Dermis blood vessel endothelial cell (primary cell): ENCODE measurements at places on chromosomes 13 and 19.
A peak's percentile ranks its signal among the peaks of the same experiment; 100 is the strongest.

DNA sequence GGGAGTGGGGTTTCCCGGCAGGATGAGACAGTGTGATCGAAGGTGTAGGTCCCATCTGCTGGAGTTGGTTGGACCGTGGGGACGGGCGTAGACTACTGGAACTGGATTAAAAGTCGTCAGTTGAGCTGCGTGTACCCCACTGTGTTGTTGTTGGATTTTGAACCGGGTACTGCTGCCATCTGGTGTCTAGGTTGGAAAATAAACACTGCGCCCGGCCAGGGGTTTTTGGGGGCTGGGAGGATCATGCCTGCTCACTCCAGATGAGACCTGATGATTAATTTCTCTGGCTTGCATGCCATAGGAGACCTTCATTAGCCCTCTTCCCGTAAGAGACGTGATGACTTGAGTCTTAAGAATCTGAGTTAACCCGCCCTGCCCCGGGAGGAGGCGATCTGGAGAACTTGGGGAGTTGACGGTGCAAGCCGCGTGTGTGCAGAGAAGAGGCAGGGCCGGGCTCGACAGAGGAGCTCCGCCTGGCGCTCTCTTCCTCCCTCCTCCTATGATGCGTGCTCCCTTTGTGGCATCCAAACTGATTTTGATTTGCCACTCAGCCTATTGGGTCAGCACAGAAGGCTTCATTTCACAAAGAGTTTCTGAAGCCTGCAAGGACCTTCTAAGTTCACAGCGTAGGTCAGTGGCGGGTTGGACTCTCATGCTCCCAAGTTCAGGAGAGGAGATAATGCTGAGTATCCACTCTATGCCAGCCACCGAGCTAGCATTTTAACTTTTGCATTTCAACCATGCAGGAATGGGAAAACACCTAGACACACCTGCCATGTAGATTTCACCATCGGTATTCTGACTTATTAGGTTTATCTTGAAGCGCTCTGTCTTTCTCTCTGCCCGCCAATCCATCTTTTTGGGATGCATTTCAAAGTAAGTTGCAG lies 2.7 kb downstream of the UHRF1 start:
- DNase-seq: peak; percentile 90

DNA sequence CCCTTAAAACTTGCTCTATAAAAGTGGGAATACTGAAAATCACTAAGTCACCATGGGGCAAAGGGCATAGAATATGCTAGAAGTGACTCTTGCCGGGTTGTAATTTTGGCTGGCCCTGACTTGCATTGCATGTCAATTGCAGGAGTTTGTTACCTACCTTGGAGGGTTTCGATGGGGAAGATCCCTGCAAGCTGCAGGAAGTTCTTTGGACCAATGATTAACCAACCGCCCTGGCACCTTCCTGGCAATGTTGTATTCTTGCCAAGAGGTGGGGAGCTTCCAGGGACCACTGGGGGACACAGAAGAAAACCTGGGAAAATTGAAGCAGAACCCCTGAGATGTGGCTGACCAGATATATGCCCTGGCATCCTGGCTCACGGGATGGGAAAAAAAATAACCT lies 235.8 kb downstream of the B3GLCT start:
- no peak for DNase-seq

GRCh38 chr19:45901912-45902650 lies at the start of gene MYPOP:
Gene MYPOP (minus strand): TSS chr19:45902613. CDS start chr19:45901773, 840 bp downstream.
- peak; percentile 14 for DNase-seq

GRCh38 chr19:13681509-13681908 lies 82.8 kb upstream of the MRI1 start:
- no peak for DNase-seq

- DNase-seq: peak; percentile 28
Measured at GRCh38 chr13:107441279-107441678, 774.1 kb downstream of the LIG4 start.

DNA sequence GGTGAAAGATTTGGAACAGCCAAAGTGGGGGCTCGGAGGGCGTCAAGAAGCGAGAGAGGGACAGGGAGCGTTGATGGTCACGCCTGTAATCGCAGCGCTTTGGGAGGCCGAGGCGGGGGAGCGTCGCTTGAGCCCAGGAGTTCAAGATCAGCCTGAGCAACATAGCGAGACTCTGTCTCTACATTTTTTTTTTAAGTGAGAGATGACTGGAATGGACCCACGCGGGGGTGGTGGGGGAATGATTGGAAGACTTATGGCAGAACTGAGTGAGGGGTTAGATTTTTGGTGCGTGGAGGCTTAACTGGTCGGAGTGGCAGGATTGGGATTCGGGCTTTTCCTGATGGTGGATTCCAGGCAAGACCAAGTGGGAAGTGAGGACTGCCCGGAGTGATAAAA lies 725 bp downstream of the PSMD8 start:
- DNase-seq: no peak

- no peak for DNase-seq
Measured at GRCh38 chr13:46530084-46530935, 22.7 kb upstream of the LRCH1 start.

DNA sequence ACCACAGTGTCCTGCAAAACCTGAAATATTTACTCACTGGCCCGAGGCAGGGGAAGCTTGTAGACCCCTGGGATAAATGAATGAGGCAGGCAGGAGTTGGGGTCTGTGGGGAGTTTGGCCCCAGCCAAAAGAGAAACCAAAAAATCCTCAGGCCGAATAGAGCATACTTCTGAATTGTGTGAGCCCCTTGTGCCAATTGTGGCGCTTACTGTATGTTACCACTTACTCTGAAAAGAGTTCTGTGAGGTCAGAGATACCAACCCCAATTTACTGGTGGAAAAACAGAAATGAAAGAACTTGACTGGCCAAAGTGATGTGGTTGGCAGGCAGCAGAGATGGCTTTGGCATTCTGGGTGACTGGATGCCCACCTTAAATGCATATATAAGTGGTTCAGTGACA lies 6.9 kb downstream of the CARM1 start:
- DNase-seq: no peak

GRCh38 chr19:47749326-47749725 lies 4.0 kb downstream of the NOP53 start:
- DNase-seq: no peak

- peak; percentile 75 for DNase-seq
Measured at GRCh38 chr19:982567-983170, 1.5 kb upstream of the WDR18 start.

DNA sequence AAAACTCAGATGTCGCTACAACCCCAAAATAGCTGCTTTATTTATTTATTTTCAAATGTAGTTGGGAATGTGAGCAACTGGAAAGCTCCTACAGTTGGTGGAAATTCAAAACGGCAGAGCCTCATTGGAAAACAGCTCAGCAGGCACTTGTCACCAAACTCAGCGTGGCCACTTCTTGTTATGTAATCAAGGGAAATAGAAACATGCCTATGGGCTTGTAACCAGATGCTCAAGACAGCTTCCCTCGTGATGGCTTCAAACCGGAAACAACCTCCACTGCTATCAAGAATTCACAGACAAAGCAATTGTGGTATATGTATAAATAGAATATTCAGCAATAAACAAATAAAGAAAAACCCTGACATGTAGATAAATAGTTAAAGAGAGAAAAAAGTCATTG lies 627.8 kb upstream of the SLC10A2 start:
- no peak for DNase-seq

DNA sequence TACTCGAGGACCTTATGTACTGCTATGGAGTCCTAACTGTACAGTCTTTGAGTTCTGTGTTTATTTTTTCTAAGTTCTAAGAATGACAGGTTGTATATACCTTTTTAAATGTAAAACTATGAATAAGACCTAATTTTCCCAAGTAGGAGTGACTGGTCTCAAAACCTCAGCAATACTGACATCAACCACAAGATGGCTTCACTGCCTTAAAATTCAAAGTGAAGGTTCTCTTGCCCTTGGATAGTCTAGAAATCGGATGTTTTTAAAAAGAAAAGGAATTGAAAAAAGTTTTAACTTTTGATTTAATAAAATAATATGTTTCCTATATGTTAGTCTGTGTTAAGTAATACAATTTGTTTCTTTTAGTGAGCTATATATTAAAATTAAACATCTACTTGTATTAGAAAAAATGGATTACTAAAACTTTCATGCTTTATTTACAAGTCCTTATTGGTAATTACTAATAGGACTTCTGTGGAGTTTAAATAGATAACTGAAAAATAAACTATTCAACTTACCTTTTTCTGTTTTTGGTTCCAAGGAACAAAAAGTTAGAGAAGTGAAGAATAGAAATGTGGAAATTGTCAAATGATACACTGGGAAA lies 52.0 kb downstream of the TDRD3 start:
- DNase-seq: peak; percentile 78
